ENCODE measurements at places on chromosomes 16 and 17.

GRCh38 chr17:61986898-61987297 lies 59.1 kb upstream of the INTS2 start:
- DNase-seq, result no peak

DNA sequence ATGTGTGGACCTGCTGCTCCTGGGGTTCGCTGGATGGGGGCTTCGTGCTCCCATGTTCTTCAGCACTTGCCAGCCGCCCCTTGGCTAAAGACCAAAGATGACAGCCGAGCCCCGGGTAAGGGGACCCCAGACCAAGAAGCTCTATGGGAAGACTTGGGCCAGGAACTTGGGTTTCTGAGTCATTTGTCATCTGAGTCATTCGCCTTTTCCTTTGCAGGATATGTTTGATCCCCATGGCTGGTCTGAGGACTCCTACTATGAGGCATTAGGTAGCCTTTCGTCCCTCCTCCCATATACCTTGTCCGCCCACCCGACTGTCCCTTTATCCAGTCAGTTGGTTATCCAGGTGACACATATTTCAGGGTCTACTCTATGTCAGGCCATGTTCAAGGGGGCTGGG lies 17.7 kb upstream of the ITGB4 start:
- no peak for DNase-seq

GRCh38 chr17:28173801-28174200 lies 131.3 kb downstream of the NLK start:
- no peak for DNase-seq

DNA sequence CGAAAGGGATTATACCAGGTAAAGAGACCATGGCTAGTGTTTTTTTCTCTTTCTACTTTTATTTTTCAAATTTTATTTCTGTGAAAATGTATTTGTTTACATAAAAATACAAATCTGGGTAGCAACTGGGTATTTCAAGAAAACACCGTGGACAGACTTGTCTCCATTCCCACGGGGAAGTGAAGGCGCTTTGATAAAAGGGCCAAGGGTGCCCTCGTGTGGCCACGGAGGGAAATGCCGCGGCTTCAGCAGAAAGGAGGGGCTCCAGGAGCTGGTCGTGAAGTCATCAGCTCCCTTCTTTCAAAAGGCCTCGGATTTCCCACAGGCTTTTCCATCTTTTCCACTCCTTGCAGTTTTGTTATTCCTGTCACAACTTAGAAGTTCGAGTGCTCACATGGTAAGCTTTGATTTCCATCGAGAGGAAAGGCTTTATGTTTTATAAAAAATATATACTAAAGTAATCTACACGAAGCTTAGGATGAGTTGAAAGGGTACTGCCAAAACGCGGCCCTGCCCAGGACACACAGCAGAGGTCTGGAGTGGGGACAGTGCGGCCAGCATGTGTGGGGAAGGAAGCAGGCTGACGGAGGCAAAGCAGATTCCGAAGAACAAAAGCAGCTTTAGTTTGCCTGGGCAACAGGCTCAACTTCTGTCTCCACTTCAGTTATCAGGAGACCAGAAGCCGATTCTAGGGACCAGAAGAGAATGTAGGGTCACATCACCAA lies 15.3 kb upstream of the MNT start:
- DNase-seq, result peak; percentile 57

- DNase-seq, result no peak
Measured at GRCh38 chr16:89332243-89332901, 114.9 kb downstream of the ZNF778 start.

DNA sequence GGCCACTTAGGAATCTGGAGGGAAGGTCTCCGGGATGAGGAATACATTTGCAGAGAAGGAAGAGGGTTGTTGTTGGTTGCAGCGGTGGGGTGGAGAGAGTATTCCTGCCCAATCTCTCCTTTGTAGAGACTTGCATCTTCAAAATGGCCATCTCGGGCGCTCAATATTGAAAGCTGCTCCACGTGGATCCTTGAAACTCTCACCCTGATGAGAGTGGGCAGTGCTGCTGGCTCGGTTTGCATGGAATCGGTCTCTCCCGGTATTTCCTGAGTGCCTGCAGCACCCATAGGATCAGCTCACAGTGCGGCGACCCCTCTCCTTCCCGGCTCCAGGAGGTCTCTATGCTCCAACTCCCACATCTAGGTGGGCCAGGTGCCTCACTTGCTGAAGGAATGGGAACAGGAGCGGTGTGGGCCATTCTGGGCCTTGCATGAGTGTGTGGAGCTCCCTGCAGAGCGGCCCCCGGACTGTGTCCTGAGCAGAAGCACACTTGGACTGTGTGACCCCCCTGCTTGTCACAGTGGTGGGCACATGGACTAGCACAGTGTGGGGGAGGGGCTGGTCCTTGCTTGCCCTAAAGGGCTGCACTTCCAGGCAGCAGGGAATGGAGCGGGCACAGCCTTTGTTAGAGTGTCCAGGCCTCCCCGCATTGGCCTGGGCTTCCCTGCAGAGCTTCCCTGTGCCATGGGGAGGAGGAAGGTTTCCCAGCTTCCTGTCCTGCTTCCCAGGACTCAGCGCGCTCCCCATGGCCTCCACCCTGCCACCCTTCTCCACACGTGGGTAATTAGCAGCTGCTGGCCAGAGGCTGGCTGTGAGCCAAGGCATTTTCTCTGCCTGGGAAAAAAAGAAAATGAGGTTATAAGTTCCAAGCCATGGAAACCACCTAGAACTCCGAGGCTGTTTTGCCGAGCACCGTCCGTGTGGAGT lies 139.3 kb downstream of the IRF8 start:
- no peak for DNase-seq

DNA sequence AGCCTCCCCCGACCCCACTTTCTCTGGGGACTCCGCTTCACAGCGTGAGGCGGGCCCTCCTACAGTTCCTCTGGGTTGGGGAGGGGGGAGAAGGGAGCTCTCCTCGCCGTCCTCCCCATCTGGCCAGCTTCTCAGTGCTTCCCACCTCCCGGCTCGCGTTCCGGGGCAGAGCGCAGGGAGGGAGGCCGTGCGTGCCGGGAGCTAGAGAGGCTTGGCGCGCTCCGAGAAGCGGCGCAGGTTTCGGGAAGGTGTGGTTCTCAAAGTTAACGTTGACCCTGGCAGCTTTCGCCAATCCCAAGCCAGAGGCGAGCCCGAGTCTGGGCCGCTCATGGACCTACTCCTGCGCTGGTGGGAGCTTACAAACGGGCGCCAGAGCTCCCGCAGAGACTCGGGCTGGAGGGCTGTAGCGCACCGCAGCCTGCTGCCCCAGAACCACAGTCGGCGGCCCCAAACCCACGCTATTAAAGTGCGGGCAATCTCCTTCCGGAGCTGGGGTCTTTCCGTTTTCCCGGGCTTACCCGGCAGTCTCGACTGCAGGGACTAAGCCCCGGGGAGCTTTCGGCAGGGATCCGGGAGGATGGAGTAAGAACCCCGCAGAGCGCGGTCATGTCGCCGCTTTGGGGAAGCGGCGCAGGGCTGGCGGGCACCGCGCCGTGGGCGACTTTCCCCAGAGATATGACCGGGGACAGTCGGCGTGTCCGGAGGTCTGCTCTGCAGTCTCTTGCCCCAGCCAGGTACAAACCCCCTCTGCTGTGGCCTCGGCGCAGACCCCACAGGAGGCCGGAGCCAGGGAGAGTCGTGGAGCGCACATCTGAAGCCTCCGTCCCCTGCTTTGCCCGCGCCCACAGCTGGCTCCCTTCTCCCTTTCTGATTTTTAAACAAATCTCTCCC lies 787 bp downstream of the CDH11 start:
- no peak for DNase-seq

DNA sequence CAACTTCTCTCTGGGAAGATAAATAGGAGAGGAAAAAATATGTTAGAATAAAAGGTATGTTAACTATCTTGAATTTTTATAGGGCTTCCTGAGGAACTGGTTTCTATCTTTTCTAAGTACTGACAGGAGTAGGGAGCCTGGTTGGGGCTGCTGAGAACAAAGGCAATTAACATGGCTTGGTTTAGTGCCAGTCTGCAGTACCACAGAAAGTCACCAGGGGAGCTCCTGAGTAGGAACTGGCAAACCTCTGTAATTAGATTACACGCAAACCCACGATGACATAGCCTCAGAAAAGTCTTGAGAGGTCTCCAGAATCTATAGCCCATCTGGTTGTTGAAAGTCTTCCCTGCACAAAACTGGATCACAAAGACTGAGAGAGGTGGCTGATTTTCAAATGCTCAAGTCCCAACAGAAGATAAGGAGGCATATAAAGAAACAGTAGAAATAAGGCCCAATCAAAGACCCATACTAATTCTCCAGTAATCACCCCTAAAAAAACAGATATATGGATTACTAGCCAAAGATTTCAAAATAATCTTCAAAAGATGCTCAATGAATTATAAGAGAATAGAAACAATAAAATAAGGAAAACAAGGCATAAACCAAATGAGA lies 11.7 kb upstream of the CNTNAP4 start:
- DNase-seq, result peak; percentile 47

DNA sequence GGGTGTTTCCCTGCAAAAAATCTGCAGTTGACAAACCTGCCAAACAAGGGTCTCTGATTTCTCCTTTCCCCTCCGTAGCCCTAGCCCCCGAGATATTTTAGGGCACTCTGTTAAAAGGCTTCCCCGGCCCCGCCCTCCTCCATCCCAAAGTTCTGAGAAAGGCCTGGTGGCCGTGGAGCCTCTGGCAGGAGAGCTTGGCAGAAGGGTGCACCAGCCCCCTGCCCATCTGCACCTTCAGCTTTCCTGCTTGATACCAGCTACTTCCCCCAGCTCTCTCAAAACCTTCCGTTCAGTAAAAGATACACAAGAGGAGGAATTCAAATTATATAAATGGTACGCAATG lies 711 bp upstream of the CANT1 start:
- no peak for DNase-seq

- no peak for DNase-seq
Measured at GRCh38 chr17:65418622-65419021, 142.8 kb downstream of the AXIN2 start.

DNA sequence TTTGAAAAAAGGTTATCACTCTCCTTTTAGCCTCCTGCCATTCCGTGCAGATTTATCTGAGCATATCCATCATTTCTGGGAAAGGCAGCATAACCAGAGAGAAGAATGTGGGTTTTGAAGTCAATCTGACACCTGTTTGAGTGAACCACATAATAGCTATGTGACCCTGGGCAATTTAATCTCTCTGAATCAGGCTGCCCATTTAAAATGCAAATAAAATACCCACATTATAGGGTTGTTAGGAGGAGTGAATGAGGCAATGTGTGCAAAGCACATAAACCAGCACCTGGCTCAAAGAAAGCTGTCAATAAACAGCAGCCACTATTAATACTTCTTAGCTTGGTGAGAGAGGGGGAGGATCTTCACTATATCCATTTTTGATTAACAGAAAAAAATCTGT lies 88.0 kb downstream of the CACNG1 start:
- DNase-seq, result no peak

- no peak for DNase-seq
Measured at GRCh38 chr16:2042171-2042985, 5.3 kb downstream of the NTHL1 start.

DNA sequence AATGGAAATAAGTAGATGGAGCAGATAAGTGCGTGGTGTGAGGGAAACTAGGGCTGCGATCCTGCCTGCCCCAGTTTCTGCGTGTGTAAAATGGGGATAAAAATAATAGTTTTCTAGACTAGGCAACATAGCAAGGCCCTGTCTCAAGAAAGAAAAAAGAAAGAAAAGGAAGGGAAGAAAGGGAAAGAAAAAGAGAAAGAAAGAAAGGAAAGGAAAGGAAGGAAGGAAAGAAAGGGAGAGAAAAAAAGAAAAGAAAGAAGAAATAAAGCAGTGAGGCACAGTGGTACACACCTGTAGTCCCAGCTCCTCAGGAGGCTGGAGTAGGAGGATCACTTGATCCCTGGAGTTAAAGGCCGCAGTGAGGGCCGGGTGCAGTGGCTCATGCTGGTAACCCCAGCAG lies 2.2 kb upstream of the PKMYT1 start:
- no peak for DNase-seq

DNA sequence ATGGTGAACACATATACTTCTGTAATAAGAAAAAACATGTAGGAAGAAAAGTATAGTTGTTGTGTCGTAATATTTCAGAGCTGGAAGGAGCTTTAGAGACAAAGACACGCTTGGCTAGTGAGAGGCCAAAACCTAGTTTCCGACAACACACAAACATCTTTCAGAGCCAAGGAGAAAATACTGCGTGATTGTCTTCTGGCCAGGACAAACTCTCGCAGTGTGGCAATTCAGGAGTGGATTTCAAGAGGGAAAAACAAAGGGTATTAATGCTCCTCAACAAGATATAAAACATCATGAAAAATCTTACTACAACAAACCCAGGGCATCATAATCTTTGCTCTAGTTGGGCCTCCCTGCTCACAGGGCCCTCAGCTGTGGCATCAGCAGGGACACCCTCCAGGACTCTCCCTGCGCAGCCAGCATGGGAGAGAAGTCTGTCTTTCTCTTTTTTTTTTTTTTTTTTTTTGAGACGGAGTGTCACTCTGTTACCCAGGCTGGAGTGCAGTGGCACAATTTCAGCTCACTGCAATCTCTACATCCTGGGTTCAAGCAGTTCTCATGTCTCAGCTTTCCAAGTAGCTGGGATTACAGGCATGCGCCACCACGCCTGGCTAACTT lies 66.4 kb downstream of the CYB5B start:
- no peak for DNase-seq

DNA sequence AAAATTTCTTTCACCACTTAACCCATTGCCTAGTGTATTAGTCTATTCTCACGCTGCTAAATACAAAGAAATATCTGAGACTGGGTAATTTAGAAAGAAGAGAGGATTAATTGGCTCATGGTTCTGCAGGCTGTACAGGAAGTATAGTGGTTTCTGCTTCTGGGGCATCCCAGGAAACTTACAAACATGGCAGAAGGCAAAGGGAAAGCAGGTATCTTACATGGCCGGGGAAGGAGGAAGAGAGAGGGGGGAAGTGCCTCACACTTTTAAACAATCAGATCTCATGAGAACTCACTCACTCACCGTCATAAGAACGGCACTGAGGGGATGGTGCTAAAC lies 931.4 kb upstream of the SOX9 start:
- DNase-seq, result no peak

DNA sequence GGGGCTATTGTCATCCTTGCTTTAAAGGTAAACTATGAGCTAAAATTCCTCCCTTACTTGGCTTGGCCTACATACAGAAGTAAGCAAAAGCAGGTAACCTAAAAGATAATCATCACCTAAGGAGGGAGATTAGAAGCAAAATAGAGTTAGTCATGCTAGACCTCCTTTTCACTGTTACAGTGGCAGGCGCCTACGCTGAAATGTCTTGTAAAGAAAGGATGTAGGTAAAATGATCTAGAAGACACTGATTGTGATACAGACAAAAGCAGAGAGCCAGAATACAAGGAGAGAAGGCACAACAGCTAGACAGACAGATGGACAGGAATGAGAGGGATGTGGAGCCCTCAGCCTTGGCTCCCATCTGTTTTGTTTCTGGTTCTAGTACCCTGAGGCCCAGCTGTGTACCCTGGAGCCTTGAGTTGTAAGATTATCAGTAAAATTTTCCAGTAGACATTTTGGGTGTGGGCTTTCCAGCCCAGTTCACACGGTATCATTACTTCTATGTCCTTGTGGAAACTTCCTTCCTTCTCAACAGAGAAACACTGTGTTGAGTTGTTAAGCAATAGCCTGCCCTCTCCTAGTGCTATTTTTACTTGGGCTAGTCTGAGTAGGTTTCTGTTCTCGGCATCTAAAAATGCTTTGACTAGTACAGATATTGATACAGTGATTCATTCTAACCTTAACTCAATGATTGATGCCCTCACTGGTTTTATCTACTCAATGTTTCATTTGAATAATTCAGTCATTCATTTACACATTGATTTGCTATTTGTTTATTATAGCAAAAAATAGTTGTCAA lies 7.7 kb upstream of the C16orf78 start:
- no peak for DNase-seq

Data from H4 (cell line).